ENCODE measurements at places on chromosomes 16 and 17. TPM values are rescaled to one million over a fixed set of nuclear protein-coding genes. Genes with fewer than 3 reads are reported as not detected.

DNA sequence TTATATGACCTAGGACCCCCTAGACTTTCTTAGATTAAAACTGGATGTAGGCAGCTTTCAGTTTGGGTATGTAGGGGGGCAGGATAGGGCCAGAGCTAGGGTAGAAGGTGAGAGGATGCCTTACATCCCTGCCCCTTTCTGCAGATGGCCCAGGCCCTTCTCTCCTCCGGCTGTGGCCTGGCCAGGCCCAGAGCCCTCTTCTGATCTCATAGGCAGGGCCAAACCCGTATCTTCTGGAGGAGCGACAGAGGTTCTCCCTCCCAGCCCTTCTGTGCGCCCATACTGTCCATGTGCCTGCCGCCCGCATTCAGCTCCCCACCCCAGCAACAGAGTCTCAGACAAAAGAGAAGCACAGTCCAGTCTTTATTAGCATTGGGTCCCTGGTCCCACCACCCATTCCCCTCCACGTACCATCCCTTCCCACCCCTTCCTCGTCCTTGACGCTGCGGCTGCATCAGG lies 2.0 kb upstream of the TSPOAP1 start:
- no peak for DNase-seq

DNASE1L2 gene
- 0.99 TPM for total RNA-seq

GRIN2A gene
- not detected for total RNA-seq

DNA sequence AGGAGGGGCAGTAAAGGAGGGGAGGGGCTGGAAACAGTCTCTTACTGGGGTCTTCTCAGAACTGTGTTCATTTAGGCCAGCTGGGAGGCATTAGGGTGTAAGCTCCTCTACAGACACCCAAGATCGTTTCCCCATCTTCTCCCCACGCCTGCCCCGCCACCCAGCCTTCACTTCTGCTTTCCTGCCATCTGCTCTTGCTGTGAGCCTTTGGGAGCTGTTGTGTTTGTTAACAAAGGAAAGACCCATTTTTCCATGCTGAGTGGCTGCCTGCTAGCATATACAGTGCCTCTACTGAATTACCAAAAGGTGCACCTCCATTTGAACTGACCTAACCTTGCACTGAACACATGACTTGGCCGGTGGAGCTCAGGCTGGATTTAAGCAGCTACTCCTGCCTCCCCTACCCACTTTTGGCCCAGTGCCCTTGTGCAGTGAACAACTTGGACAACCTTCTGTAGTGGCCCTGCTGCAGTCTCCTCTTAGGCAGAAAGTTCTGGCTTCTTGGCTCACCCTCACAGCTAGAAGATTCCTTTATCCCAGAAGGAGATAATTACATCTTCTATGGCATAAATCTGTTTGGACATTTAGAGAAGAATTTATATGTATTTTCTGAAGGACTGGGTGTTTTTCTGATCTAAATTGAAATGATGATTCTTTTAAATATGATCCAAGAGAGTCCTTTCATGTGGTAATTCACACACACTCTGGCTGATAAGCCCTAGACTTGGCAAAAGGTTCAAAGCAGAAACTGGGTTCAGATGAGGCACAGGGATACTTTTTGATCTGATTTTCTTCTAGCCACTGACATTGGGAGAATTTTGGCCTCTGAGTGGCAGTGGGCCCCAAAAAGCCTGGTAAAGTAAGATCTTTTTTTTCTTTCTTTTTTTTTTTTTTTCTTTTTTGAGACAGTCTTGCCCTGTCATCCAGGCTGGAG lies 81.9 kb upstream of the HNF1B start:
- no peak for DNase-seq

GRCh38 chr16:73543331-73543969 lies 495.5 kb upstream of the ZFHX3 start:
- no peak for DNase-seq

GRCh38 chr17:37648555-37648954 lies 5.3 kb upstream of the DDX52 start:
- DNase-seq = no peak

DNA sequence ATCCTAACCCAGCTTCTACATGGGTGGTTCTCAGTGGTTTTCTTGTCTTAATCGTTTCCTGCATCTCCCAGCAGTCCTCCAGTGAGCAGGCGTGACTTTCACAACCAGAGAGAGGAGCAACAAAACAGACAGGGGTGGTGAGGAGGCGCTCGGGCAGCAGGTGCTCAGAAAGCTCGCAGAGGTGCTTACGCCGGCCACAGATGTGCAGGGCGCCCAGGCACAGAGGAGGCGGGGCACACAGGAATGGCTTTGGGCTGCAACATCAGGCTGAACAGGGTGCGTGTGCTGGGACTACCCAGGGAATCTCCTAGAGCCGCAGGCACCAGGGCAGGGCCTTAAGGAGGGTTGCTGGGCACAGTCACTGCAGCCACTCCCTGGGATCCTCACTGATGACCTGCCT lies 32.6 kb downstream of the KLHDC4 start:
- DNase-seq = no peak

DNA sequence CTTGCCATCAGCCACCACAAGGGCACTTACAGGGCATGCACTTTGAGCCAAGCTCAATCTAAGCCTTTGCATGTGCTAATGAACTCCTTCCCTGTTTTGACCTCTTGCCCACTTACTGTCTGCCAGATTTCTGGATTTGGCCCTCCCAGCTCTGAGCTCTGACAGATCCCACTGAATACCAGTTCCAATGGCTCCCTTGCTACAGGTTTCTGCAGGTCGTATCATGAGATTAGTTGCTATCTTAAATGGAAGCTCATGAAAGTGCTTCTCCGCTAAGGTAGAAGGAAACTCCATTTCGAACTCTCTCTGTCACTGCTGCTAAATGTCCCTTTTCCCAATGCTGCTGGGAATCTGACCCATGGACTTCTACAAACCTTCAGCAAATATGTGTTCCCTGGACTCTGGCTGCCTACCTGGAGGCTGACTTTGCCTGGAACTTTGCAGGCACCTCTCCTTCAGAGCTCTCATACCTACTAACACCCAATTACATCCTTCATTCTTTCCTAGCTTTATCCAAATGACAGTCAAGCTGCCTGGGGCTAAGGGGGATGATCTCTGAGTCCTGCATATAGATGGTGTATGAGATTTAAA lies 23.5 kb upstream of the TOB1 start:
- DNase-seq = peak; percentile 52

- no peak for DNase-seq
Observed at GRCh38 chr17:6914711-6915110, 81.1 kb upstream of the ALOX12 start.

COA3 gene
- 82.9 TPM for total RNA-seq

GRCh38 chr17:68198931-68199836 lies 48.7 kb upstream of the AMZ2 start:
- DNase-seq = no peak

CHST5 gene
- 0.25 TPM for total RNA-seq

RECQL5 gene
- total RNA-seq = 64.6 TPM

ZFP1 gene
- 2.8 TPM for total RNA-seq
